Brain pericyte (primary cell): ENCODE measurements at places on chromosomes 7 and 10.

DNA sequence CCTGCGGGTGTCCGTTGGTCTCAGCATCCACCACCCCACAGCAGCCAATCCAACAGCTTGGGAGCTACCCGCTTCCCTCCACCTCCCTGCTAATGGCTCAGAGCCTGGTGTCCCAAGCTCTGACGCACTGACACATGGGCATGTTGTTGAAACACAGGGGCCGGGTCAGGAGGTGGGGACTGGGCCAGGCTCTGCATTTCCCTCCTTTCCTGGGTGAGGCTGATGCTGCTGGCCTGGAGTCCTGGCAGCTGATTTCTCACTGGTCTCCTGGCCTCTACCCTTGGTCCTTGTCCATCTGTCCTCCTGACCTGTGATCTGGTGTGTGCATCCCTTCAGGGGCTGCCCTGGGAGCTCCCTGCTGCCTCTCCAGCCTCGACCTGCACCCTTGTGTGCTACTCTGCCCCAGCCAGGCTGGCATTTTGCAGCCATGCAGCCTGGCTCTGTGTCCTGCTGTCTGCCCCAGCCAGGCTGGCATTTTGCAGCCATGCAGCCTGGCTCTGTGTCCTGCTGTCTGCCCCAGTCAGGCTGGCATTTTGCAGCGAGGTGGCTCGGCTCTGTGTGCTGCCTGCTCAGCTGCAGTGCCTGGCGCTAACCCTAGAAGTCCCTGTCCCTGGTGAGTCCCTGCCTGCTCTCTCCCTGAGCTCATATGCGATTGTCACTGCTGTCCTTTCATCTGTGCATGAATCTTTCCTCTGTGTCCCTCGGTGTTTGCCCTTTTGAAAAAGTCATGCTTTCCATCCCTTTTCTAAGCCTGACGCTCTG lies 14.0 kb downstream of the AMZ1 start:
- DNase-seq, result no peak

DNA sequence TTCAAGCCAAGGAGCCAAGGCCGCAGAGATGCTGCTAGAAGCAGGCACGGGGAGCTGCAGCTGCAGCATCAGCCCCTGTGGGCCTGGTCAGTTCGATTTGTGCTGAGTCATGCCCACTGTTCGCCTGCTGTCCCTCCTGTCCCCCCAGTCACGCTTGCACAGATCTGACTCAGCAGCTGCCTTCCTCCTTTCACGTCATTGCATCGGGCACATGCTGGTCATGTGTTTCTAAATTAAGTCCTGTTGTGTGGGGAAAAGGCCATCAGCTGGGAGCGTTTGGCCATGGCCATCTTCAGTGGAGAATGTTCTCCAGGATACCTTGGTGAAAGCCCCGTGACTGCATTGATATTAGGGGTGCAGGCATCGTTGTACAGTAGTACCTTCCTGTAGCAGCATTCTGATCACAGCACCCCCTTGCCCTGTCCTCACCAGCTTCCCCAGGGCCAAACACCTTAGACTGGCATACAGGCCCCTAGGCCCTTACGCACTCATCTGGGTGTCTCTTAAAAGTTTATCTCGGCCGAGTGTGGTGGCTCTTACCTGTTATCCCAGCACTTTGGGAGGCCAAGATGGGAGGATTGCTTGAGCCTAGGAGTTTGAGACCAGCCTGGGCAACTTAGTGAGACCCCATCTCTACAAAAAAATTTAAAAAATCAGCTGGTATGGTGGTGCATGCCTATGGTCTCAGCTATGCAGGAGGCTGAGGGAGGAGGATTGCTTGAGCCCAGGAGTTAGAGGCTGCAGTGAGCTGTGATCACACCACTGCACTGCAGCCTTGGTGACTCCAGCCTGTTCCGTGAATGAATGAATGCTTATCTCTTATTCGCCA lies 23.2 kb downstream of the POR start:
- DNase-seq, result peak; percentile 77

GRCh38 chr10:71575451-71575850 lies 144.1 kb downstream of the C10orf105 start:
- no peak for DNase-seq

DNA sequence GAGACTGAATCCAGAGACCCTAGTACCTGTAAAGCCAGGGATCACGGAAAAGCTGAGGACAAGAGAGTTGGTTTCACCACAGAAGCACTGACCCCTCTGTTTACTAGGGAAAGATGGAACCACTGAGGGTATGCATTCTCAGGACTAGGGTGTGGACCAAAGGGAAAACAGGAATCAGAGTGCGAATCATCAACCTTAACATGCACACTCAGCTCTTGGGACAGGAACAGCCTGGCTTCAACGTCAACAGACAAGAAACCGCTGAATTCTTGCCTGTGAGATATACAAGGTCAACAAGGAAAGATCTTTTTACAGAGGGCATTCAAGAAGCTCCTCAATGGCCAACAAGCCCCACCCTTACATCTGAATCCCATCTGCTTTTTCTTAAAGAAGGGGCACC lies 14.9 kb downstream of the TNRC18 start:
- DNase-seq, result no peak

GRCh38 chr10:70369498-70370018 lies 12.9 kb downstream of the LRRC20 start:
- DNase-seq, result no peak

- DNase-seq, result no peak
These were observed 65.4 kb upstream of the LRRTM3 start for GRCh38 chr10:66860376-66860945.

DNA sequence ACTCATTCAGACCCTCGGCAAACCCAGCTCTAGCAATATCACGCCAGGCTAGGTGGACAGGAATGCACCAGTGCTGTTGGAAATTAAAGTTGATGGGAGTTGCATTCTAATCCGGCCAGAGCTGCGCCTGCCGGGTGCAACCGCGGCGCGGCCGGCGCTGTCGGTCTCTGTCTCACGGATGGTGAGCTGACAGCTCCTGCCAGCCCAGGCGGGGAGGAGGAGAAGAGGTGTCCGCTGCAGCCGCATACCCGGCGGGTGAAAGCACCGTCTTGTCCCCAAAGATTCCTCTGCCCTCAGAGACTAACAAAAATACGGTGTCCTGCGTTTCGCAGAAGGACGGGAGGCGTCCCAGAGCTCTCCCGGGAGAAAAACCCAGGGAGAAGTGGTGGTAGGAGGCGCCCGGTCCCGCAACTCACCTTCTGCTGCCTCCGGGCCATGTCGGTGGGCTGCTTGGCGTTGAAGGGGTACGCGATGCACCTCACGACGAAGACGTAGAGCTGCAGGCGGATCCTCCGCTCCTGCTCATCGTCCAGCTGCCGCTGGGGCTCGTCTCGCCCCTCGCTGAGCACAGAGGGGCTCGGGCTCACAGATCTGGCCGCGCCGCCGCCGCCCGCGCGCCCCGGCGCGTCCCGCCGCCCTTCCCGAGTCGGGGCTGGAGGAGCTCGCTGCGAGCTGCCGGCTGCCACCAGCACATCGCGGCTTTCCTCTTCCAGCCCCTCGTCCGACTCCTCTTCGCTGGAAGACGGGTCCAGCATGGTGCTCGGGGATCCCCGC lies 490 bp downstream of the CADPS2 start:
- no peak for DNase-seq

GRCh38 chr10:5615316-5615715 lies 51.1 kb downstream of the ASB13 start:
- DNase-seq, result no peak

DNA sequence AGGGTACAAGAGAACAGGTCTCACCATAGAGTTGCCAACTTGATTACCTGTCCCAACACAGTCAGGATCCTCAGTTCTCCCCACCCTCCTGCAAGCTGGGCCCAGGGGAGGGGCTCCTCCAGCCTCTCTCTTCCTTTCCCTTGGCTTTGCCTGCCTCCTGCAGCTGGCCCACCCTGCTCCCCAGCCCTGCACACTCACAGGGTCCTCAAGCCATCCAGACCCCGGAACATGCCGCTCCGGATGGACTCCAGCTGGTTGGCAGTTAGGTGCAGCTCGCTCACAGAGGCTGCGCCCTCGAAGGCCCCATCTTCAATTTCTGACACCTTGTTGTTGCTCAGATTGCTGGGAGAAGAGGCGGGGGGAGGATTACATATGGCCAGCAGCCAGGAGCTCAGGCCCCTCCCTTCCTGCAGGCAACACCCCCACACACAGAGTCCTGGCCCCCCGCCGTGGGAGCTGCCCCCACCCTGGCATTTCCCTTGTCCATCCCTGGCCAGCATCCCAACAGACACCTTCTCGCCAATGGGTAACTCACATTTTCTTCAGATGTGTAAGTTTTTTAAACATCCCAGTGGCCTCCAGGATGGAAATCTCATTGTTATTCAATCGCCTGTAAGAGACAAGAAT lies 139.2 kb downstream of the SLIT1 start:
- no peak for DNase-seq

DNA sequence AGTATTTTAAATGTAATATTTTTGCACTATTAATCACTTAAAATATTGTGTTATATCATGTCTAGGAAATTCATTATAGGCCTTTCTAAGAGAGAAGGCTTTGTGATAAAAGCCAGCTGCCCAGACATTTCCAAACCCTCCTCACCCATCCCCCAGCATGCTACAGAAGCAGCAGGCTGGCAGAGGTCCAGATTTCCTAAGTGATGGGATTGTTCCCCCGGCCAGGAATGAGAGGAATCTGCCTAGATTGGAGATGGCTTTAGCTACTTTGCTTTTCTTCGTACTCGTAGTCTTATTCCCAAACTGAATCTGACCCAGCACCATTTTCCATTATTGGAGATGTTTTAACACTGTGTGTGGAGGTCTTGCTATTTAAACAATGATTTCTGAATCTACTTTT lies 29.4 kb downstream of the CDK14 start:
- DNase-seq, result no peak

DNA sequence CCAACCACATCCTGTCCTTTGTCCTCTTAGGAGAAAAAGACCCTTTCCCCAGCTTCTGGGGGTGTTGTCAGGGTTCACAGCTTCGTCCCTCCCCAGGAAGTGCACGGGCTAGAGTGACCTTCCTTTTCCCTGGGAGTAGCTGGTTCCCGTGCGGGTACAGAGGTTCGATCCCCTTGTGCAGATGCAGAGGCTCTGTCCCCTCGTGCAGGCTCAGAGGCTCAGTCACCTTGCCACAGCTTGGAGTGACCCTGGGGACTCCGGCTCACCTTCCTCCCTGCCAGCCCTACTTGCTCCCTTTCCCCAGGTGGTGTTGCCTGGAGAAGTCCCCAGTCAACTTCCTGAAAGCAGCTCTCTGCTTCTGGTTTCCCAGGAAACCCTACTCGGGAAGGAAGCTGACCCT lies 60.0 kb upstream of the TCERG1L start:
- no peak for DNase-seq

DNA sequence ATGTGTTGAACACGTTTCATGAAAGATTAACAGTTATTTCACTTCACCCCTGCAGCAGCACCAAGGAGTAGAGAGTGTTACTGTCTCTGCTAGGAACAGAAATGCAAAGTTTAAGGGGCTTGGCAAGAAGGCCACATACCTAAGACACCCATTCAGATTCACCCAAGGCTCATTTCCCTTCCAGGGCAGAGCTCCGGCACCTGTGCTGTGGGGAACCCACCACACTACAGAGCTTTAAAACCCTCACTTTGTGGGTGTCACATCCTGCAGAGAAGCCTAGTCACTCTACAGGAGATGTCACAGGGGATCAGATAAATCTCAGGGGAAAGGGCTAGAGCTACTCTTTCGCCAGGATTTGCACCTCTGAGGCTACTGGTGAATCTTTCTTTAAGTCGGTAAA lies 176.1 kb upstream of the KLF6 start:
- no peak for DNase-seq

DNA sequence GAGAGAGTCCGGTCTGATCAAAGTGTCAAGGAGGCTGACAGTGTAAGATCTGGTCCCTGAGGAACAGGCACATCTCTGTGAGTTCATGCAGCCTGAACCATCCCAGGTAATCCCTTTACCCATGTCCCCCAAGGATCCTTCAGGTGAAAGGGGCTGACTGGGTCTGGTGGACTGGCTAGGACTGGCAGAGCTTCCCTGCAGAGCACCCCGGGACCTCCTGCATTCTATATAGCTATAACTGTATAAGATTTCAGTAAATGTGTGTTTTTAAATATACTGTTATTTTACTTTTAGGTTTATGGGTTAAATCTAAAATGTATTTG lies 246.8 kb downstream of the ELMO1 start:
- no peak for DNase-seq

- no peak for DNase-seq
These were observed 37.8 kb upstream of the GARS1 start for GRCh38 chr7:30556840-30557239.

DNA sequence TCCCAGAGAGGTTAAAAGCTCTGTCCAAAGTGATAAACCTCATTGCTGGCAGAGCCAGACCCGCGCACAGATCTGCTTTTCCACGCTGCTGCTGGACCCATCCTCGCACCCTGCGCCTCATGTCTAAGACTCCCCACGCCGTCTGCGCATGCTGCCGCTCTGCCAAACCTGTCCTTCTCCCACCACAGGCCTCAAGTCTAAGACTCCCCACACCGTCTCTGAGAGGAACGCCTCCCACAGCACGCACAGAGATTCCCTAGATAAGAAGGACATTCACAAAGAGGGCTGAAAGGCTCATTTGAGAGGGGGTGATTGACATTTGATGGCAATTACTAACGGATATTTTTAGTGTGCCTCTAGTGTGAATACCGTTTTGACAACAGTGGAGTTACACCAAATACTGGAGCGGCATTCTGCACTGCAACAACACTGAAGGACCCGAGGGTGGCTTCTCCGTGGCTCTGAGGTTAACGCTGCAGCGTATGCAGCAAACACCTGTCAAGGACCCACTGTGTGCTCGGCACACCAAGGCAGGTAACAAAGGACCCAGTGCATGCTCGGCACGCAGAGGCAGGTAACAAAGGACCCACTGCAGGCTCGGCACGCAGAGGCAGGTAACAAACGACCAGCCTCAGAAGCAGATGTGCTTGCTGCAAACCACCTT lies 231.4 kb downstream of the DNAJB6 start:
- no peak for DNase-seq

DNA sequence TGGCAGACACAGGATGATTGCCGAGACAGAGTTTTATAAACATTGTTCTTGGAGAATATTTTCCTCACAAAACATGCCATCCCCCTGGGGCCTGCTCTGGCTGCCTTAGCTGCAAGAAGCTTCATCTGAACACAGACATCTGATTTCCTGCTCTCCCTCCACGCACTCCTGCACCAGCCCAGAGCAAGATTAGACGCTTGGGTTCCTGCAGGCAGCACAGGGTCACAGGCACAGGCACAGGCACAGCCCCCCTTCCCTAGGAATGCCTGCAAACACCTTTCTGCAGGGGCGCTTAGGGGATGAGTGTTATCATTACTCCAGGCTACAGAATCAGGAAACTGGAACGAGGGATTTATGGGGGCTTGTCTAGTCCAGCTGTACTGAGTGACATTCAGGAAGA lies 450.3 kb downstream of the GRID1 start:
- DNase-seq, result no peak

GRCh38 chr7:16739863-16740622 lies 13.5 kb upstream of the TSPAN13 start:
- DNase-seq, result peak; percentile 29

GRCh38 chr7:87151729-87152111 lies 533 bp upstream of the DMTF1 start:
- peak; percentile 15 for DNase-seq

DNA sequence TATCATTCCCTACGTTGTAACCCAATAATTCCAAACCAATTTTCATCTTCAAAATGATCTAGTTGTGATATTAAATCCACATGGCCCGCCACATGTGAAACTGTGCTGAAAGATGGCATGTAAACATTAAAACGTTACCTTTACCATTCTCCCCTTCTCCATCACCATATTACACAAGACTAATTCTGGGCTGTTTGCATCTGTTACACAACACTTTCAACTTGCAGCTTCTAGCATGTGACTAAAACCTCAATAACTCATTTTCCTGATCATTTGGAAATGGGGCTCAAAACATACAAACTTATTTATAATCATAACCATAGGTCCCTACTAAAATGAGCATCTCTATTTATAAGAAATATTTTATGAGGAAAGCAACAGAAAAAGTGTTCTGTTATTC lies 4.7 kb downstream of the MTERF1 start:
- no peak for DNase-seq
